GM23248 (cell line): ENCODE measurements at places on chromosomes 2 and 18.

DNA sequence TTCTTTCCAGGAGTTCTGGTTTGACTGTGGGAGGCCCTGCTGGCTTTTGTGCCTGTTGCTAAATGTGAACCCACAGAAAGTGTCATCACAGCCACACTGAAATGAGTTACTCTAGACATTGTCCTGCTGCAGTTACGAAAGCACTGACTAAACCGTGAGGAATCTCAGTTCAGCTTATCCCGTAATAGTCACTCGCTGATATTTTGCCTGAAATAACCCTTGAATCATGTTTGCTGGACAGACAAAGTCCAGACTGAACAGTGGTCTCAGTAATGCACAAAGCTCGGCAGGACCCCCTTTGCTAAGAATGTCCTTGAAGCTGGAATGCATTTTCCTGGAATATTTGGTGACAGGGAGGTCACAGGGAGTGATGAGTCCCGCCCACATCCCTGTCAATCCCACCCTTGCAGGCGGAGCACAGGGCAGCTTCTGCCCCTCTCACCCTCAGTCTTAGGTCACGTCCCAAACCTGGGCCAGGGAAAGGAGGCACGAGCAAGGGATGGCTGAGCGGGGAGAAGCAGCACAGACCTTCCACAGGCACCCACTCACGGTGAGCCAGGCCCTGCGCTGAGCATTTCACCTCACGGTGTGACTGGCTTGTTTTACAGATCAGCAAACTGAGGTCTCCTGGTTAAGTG, 53.4 kb downstream of the ADI1 start:
- DNase-seq: peak; percentile 97

DNA sequence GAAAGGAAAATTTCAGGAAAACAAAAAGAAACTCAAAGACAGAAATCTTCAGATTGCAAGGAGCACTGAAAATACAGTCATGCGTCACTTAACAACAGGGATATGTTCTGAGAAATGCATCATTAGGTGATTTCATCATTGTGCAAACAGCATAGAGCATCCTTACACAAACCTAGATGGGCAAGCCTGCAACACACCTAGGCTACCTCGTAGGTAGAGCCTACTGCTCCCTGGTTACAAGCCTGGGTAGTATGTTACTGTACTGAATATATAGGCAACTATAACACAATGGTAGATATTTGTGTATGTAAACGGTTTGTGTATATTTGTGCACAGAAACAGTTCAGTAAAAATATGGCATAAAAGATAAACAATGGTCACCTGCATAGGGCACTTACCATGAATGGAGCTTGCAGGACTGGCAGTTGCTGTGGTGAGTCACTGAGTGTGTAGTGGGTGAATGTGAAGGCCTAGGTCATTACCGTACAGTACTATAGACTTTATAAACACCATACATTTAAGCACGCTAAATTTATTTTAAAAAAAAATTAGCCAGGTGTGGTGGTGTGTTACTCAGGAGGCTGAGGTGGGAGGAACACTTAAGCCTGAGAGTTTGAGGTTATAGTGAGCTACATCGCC, 33.4 kb downstream of the SFXN5 start:
- DNase-seq: no peak

- peak; percentile 76 for DNase-seq
Measured at GRCh38 chr2:231648579-231649174, 56.0 kb downstream of the TEX44 start.

GRCh38 chr2:106537047-106537446, 49.9 kb downstream of the CD8B2 start:
- no peak for DNase-seq

DNA sequence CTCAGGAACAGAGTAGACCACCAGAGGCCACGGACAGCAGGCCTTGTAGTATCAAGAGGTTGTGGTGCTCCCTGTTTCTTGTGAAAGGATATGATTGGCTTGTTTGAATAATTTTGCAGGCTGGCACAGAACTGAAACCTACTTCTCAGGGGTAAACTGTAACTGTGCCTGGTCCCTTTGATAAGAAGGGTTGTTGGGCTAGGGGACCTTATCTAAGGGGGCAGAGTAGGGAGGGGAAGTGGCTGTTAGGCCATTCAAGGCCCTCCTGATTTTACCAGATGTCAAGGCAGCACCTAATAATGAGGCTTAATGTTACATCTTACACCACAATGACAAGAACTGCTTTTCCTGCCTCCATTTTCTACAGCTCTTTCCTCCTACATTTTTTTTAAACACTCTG, 45.6 kb downstream of the GPR39 start:
- no peak for DNase-seq

DNA sequence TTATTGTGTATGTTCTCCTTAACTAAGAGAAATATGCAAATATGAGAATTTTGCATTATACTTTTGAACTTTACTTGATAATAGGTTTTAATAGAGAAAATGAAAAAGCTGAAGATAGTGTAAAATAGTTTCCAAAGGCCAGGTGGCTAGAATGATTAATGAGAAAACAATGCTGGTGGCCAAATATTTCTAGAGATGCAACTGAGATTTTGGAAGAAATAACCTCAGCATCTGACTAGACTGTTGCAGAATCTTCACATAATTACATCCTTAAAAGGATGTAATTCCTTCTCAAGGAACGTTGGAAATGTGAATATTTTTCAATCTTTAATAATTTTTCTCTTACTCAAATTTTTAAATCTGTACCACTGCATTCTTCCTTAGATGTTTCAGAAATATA, 434.4 kb downstream of the THSD7B start:
- DNase-seq: no peak

GRCh38 chr18:62399781-62400308, 74.7 kb downstream of the TNFRSF11A start:
- DNase-seq: peak; percentile 12
